Astrocyte (in vitro differentiated cells and primary cell): ENCODE measurements at places on chromosomes 7 and 10. TPM values are rescaled to one million over a fixed set of nuclear protein-coding genes. Genes with fewer than 3 reads are reported as not detected.

Gene DYNC1I1
- 3.2 TPM in 2 replicates for total RNA-seq

GRCh38 chr10:104548090-104548489 is 93.0 kb upstream of the SORCS3 start:
- no peak overlapping the region for H3K27ac ChIP-seq
- peak; percentile 14 for DNase-seq
- no peaks in the 10 kb centered on the region for H3K4me1 ChIP-seq
- peaks cover 2% of the 10 kb centered on the region for H3K27me3 ChIP-seq

- DNase-seq, result no peak
- H3K4me1 ChIP-seq, result peaks cover 16% of the 10 kb centered on the region
- H3K4me3 ChIP-seq, result no peak overlapping the region
These were observed 158.3 kb downstream of the TCF7L2 start for GRCh38 chr10:113108194-113108835.

DNA sequence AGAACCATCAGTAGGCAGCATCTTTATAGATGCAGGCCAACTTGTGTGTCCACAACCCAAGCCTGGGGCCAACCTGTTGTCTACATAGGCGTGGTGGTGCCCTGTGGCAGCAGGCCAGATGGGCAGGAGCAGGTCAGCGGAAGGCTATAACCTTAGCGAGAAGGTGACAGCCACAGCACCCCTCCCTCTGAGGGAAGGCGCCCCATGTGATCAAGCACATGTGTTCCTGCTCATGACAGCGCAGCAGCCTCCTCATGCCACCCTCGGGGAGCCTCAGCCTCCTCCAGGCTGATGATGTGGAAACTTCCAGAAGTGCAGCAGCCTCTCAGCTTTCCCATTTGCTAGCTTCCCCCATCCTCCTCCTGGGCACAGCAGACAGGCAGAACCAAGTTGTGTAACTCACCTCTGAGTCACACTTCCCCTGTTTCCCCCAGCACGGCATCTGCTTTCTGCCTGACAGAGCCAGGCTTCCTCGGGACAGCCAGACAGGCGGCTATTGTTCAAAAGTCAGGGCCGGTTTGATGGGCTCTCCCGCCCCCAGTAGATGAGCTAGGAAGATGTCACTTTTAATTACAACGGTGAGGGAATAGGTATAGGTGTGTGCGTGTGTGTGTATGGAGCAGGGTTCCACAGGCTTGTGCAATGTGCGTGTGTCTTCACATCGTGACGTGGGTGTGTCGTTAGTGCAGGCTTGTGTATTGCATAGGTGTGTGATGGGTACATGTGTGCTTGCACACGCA is 312.0 kb upstream of the ZMIZ1 start:
- peak; percentile 97 for DNase-seq
- H3K4me1 ChIP-seq, result peaks cover 40% of the 10 kb centered on the region
- H3K27me3 ChIP-seq, result no peaks in the 10 kb centered on the region
- peak overlapping the region; percentile 90 for H3K27ac ChIP-seq
- no peak overlapping the region for H3K4me3 ChIP-seq
- no peaks in the 10 kb centered on the region for H3K36me3 ChIP-seq
